ENCODE measurements at places on chromosomes 3 and 15.

DNA sequence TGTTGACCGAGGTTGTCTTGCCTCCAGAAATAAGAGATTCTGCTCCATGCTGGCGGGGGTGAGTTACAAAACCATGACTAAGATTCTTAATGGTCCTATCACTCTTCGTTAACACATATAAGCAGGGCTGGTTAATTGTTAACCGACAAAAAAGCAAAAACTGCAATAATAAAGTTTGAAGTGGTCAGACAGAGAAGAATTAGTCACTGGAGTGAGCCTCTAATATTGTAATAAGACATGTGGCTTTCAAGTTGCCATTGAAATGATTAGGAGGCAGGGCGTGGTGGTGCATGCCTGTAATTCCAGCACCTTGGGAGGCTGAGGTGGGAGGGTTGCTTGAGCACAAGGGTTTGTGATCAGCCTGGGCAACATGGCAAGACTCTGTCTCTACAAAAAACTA is 78.4 kb upstream of the NR2F2 start:
- DNase-seq: no peak

- no peak for DNase-seq
These were observed 46.8 kb upstream of the PCSK6 start for GRCh38 chr15:101536166-101536874.

DNA sequence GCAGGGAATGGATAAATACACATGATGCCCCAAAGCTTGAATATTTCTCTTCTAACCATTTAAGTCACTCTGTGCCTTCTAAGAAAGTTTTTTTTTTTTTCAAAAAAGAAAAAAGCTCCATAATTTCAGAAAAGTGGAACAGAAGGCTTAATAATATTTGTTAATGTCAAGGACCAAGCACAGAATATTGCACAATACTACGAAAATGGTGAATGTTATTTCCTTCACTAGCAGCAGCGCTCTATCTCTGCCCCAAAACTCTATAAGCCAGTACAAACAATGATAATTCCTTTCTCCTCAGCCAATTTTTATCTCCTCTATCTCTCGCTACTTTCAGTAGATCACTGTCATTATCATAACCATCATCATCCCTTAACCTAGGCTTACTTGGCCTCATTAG is 72.7 kb downstream of the FEZF2 start:
- DNase-seq: no peak

- no peak for DNase-seq
These were observed 78.9 kb upstream of the GSK3B start for GRCh38 chr3:120173056-120173675.

DNA sequence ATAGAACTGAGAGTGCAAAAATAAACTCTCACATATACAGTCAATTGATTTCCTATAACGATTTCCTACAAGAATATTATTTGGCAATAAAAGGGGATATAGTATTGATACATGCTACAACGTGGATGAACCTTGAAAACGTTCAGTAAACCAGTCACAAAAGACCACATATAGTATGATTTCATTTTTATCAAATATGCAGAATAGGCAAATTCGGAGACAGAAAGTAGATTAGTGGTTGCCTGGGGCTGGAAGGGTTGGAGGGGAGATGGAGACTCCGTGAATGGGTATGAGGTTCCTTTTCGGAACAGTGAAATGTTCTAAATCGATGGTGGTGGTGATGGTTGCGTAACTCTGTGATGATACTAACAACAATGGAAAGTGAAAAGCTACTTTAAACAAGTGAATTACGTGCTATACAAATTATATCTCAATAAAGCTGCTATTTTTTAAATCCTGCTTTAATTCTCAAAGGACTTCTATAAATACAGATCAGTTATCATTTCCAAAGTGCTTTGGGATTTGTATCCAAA is 6.0 kb downstream of the APOD start:
- no peak for DNase-seq

- no peak for DNase-seq
These were observed 129.0 kb downstream of the SEMA6D start for GRCh38 chr15:47846128-47846868.

- no peak for DNase-seq
These were observed 45.4 kb downstream of the ATP13A4 start for GRCh38 chr3:193509103-193509965.

DNA sequence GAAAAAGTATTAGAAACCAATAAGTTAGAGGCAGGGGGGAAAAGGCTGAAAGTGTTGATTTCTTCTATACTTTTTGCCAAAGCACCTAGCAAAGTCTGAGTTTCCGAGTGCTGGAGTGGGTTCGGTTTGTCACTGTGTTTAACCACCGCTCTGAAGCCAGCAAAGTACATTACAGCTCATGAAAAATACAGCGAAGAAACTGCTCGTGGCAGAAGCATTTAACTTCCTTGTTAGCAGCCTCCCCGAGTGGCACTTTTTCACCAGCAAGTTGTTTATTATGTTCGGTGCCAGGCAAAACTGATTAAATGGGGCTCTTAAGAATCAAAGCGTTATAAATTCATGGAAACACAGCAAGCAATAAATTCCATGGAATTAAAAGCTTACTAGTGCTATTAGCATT is 313.6 kb downstream of the FOXP1 start:
- DNase-seq: no peak

DNA sequence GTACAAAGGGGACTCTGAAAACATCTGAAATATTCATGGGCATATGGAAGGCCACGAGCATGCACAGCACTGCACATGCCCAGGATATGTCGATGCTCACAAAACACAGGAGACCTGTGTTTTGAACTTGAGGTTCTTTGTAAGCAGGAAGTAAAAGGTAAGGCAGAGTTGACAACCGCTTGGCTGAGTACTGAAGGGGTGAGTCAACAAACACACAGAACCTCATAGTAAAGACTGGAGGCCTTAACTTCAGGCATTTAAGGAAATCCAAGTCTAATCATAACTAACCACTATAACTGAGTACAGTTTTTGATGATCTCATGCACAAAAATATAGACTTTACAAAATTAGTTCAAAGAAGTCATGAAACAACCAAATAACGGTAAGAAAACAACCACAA is 80.6 kb downstream of the MYO9A start:
- no peak for DNase-seq

GRCh38 chr3:37918627-37919026 is 56.9 kb downstream of the CTDSPL start:
- DNase-seq: no peak

GRCh38 chr3:142215106-142215505 is 10.3 kb downstream of the GK5 start:
- DNase-seq: no peak

DNA sequence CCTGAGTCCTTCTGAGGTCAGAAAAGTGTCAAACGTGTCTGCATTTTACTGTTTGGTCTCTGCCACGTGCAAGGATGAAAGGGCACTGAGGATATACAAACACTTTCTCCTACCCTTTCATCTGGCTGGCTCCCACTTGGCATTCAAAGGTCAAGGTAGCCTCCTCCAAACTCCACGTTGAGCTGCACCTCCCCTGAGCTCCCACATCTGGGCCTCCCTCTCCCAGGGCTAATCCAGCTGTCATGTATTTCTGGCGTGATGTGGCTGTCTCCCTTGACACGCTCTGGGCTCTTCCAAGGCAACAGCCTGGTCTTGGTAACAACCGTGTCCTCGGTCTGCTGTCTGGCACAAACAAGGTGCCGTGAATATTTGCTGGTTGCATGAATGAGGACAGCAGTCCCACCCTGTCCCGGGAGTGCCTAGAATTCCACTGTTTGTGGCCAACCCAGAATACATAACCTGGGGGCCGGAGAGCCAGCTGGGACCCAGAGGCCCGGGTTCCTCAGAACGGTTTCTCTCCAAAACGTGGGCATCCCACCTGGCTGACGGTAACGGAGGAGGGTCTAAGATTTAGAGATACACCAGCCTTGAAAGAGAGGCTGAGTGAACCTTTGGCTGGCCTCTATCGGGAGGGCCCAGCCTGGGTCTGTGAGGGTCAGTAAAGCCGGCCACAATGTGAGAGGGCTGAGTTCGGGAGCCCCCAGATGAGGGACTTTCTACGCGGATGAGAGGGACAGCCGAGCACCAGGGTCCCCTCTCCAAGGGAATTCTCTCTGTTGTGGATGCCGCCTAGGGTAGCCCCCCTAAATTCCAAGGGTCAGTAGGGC is 767 bp downstream of the GLT8D1 start:
- DNase-seq: no peak

GRCh38 chr15:38670128-38671005 is 105.8 kb upstream of the RASGRP1 start:
- DNase-seq: no peak

DNA sequence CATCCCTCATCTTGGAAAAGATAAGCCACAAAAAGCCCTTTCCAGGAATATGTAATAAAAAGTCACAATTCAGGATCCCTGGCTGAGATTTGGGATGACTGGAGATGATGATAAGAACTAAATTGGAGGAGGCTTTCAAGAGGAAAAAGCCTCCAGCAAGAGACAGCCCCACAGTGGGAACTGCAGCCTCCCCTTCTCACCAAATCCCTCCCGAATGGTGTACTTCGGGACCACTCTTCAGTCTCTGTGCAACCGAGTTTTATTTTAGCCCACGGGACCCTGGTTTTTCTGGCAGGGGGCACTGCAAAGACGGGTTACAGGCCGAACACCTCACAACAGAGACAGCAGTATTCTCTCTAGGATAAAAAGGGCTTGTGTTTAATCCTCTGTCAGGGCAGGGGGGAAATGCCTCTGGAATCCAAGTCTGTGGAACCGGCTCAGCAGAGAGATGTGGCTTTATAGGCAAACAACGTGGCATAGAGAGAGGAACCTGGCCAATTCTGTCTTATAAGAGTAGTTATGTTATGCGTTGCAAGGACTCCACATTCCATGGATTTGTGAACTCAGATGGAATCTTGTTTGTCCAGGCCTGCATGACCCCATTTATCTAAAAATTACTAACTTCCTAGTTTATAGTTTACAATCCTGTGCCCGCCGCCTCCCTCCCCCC is 1.2 kb upstream of the LMCD1 start:
- DNase-seq: no peak
